ENCODE measurements at places on chromosomes 5 and 9.

DNA sequence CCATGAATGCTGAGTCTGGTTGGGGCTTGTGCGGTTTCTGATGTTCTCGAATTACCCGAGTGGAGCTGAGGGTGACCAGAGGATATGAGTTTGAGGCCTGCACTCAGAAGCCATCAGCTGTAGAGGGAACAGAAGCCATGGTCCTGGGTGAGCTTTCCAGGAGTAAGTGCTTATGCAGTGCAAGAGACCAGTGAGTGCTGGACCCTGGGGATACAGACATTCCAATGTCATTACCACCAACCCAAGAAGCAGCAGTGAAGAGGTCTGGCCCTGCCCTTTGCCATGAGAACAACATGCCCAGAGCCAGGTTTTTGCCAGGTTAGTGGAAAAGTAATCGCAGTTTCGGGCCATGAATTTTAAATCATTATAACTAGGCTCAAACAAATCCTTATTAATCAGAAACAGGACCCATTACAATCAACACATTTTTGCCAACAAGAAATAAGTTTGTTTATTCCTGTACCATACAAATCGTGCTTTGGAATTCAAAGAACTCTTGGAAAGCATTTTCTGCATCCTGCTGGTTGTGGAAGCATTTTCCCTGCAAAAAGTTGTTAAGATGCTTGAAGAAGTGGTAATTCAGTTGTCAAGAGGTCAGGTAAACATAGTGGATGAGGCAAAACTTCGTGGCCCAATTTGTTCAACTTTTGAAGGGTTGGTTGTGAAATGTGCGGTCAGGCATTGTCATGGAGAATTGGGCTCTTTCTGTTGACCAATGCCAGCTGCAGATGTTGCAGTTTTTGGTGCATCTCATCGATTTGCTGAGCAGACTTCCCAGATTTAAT is 154.6 kb downstream of the SYK start:
- no peak for DNase-seq

GRCh38 chr9:18811171-18811570 is 221.8 kb downstream of the SAXO1 start:
- DNase-seq = no peak

- DNase-seq = no peak
Measured at GRCh38 chr5:136656811-136657210, 291.5 kb upstream of the TRPC7 start.

GRCh38 chr5:119016125-119016774 is 27.9 kb upstream of the DTWD2 start:
- no peak for DNase-seq

DNA sequence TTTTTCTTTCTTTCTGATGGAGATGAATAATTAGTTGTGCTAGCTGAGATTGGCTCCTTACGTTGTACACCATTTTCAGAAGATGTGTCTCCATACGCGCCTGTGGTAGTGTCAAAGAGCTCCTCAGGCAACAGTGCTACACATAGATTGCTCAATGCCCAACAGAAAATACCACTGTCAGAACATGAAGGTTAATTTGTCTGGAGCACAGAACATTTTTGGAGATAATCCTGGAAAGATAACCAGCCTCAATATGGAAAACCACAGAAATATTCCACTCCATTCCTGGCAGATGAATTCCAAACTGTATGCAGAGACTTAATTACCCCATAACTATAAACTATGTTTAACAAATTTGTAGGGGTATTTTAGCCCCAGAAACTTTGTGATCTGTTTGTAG is 233.6 kb downstream of the MARCHF11 start:
- DNase-seq = no peak

DNA sequence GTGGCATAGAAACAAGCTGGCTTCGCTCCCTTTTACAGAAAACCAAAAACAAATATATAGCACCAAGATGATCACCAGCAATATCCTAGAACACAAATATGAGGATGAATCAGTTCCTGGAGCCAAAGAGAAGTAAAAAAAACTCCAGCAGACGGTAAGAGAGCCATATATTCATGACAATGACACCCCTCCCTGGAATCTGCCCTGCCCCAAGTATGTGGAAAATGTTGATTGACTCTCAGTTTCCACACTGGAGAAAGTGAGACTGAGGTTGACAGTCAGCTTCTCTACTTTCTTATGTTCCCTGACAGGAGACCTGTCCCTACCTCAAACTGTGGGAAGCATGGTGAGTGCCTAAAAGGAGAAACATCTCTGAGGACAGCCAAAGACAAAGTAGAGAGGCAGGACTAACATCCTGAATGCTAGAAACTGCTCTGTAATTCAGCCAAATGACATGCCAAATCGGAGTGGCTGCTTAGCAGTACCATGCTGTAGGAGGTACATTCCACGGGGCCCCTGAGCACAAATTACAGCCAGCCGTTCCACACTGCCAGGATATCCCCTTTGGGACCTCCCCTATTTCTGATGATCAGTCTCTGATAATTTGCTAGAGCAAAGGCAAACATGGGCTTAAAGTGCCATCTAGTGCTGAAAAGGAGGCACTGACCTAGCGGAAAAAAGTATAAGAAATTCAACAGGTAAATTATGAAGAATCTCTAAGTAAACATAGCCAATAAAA is 424.0 kb upstream of the RGMB start:
- no peak for DNase-seq

Data from activated naive CD4-positive, alpha-beta T cell treated with anti-CD3 and anti-CD28 coated beads, Interleukin-2, amount 50 U/mL, for 72 hours (primary cell).